ENCODE measurements at places on chromosomes 2 and 18. TPM values are rescaled to one million over a fixed set of nuclear protein-coding genes. Genes with fewer than 3 reads are reported as not detected.

Gene VWA3B
- total RNA-seq, result not detected

DNA sequence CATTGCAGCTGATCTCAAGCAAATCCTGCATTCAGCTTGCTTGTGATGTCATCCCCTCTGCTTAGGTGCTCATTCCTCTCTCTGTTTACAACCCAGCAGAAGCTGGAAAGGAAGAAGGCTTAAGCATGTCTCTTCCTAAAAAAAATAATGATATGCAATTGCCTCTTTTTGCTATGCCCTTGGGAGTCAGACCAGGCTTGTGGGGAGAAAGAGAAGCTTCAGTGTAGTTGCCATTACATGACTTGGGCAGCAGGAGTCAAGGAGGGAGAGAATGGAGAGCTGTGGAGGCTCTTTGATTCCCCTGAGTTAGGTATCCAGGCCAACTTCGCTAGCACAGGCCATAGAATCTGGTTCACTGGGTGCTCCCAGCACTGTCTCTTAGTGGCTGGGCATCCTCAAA is 101.1 kb downstream of the MAPK4 start:
- no peak for DNase-seq

DNA sequence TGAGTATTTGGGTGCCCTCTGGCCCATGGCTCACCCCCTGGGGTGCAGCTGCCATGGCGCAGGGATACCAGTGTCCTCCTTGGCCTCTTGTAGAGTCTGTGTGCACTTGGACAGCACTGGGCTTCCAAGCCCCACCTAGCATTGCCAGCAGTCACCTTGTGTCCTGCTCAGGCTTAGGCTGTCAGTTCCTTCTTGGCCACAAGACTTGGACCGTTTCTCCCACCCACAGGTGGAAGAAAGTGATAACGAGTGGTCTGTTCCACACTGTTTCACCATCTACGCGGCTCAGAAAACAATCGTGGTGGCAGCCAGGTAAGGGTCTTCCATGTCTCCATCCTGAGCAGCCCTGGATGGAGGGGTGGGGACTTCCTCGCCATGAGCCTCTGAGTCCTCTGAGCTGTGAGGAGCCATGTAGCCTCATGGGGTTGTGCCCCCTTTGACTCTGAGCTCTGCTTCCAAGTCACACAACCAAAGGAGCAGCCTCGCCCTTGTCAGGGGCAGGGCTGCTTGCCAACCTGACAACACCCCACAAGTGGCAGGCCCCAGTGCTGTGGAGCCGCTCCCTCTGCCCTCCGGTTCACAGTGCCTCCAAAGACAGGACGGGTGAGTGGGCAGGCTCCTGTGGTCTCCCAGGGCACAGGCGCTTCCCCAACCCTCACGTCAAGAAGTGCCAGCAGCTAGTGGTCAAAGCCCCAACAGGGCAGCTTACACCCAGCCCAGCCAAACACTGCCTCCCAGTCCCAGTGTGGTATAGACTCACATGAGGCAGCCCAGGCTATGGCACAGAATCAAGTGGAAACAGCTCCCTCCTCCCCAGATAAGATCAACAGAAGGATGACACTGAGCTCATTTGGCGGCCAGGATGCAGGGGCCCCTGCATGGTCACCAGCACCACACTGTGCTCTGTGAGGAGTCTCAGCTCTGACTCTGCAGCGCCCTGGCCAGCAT is 18.4 kb downstream of the STK25 start:
- DNase-seq, result peak; percentile 5

DNA sequence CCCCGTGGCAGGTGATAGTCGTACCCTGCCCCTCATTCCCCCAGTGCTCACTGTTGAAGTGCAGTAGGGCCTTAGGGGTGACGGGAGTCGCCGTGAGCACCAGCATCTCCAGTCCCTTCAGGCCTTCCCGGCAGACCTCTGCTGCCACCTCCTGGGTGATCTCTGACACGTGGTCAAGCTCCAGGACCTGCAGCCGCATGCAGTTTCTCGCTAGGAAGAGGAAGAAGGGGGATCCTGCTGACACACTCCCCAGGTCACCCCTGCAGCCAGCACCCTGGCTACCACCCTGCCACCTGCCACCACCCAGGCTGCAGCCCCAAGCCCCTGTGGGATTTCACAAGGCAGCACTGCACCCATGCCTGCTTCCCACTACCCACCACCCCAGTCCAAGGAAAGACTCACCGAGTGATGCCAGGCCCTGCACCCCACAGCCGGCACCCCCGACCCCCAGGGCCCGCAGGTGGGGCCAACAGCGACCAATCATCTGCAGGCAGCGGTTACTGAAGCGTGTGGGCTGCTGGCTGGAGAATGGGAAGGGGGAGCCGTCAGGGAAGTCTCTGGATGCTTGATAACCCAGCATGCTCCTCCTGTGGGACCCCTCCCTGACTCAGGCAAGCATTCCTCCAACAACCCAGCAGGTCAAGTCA is 23.8 kb downstream of the FBXO41 start:
- peak; percentile 49 for DNase-seq

GRCh38 chr18:25175558-25176517 is 176.1 kb downstream of the ZNF521 start:
- DNase-seq, result no peak

DNA sequence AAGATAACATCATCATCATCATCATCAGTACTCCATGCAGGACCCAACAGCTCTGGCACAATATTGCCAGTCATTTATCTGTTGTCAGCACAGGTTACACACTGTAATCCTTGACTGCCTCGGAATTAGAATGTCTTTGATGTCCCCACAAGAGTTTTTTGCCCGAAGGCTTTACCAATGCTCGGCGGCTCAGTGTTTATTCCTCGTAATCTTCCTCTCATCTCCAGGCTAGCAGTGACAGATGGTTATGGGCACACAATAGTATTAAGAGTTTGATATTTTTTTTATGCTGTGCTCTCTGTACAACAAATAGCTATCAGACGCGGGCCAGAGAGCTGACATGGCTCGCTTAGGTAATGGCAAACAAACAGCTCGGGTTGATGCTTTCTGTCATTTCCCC is 515.2 kb downstream of the ZEB2 start:
- DNase-seq, result no peak

Gene FBLN7
- 1.3 TPM for total RNA-seq

DNA sequence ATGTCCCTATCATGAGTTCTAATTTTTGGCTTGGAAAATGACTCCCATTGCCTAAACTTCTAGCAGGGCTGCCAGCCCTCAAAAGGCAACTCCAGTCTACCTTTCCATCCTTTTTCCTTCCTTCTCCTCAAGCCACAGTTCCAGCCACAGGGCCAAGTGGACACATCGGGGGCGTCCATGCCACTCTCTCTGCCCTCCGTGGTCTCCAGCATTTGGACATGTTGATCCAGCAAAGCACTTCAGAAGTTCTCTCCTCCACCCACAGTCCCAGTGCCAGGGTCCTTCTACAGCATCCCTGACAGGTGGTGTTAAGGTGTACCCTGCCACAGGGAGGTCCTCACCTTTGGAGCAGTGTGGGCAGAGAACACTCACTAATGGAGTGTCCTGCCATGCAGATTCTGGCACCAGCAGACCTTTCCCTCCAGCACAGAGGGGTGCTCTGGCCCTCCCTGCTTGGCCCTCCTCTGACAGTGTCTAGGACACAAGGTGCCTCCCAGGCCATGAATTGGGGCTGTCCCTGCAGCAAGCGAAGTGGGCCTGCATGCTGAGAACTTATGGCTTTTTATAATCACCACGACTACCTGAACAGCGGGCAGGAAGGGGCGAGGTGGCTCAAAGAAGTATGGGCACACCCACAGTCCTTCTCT is 1.6 kb upstream of the FABP1 start:
- DNase-seq, result no peak

- DNase-seq, result no peak
Measured at GRCh38 chr2:85063981-85064599, 69.1 kb upstream of the TCF7L1 start.

Gene CYB5A
- total RNA-seq, result 35.4 TPM

- peak; percentile 84 for DNase-seq
Measured at GRCh38 chr2:189336276-189336975, 104.8 kb upstream of the WDR75 start.

DNA sequence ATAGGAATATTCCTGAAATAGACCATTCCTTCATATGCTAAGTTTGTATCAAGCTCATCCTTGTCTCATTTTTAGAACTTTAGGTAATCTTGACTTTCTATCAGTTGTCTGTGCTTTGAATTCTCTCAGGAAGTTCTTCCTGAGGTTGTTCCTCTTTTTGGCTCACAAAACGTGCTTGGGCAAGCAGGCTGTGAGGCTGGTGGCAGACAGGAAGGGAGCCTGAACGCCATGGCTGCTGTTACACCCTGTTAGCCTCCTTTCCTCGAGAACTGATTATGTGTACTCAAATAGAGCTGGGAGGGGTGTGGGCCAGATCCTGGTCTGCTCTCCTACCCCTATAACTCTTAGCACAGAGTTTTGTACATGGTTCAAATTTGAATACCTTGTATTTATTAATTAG is 136.4 kb upstream of the CELF4 start:
- DNase-seq, result no peak

Gene TMEM178A
- 0.43 TPM for total RNA-seq

DNA sequence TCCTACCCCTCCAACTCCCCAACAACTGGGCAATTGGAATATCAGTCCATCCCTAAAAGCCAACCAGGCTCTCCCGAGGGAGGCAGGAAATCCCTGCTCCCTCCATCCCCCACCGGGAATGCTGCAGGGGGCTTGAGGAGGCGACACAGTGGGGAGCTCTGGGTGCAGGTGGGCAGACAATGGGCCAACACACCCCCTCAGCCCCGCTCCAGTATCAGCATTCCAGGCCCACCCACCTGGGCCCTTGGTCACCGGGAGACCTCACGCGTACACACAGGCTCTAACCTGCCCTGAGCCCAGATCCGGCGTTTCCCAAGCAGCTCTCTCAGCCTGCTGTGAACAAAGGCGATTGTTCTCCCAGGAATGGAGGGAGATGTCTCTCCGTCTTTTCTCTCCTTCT is 37.6 kb upstream of the FZD7 start:
- DNase-seq, result no peak

GRCh38 chr2:41949091-41949882 is 98.5 kb upstream of the PKDCC start:
- no peak for DNase-seq

GRCh38 chr2:54810246-54810645 is 86.8 kb downstream of the EML6 start:
- no peak for DNase-seq

Gene SLC38A11
- total RNA-seq, result not detected

Gene COPS8
- total RNA-seq, result 98.0 TPM

Gene KLHL30
- total RNA-seq, result 0.43 TPM

DNA sequence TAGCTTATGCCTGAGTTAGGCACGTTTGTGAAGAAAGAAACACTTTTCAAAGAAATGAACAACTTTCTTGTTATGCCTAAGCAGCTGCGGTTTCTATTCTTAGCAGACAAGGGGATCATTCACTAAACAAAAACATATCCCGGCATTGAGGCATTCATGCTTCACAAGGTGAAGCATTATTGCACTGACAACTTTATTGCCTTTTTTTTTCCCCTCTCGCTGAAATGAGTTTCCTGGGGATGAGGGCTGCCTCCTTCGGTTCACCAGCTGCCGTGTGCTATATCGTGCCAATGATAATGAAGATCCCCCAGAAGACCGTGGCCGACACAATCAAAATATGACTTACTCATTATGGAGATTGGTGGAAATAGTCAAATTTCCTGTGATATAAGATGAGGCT is 288.2 kb upstream of the ST6GAL2 start:
- no peak for DNase-seq

GRCh38 chr2:45836316-45836715 is 184.8 kb downstream of the PRKCE start:
- no peak for DNase-seq

DNA sequence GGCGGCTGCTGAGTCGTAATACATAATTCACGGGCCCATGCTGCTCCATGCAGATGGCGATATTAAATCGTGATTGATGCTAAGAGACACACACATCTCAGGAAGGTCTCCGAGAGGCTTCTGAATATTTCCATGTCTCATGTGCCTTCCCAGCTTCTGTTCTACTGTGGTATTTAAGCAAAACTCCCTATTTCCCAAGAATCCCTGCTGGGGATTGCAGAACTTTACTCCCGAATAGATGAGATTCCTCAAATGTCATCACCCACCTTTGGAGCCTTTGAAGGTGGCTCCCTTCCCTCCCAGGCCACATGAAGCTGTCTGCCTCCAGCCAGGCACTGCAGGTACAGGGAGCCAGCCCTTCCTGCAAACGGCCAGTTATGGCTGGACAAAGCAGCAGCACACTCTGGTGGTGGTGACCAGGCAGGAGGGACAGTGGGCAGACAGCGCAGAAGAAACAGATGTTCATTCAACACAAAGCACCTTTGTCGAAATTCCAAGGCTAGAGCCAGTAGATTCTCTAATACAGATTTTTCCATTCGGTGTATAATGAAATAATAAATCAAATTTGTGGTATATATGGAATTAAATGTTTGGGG is 14.1 kb downstream of the NRP2 start:
- peak; percentile 58 for DNase-seq

Gene LHCGR
- total RNA-seq, result under 0.01 TPM

Gene DTNA
- total RNA-seq, result 6.8 TPM

DNA sequence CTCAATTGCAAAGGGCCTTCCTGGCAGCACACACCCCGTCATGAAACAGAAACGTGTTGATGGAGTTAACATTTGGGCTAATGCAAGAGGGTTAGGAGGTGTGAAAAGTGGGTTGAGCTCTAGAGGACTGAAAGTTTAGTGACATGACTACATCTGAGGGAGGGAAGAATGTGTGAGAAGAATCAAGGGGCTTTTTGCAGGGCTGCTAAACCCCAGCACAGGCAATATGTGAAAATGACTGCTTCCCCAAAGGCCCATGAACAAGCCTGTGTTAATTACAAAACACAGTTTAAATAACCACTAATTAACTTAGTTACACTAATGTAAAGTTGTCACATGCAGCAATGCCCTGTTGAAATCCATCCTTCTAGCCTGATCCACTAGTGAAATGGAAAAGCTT is 63.4 kb upstream of the PEX13 start:
- no peak for DNase-seq

DNA sequence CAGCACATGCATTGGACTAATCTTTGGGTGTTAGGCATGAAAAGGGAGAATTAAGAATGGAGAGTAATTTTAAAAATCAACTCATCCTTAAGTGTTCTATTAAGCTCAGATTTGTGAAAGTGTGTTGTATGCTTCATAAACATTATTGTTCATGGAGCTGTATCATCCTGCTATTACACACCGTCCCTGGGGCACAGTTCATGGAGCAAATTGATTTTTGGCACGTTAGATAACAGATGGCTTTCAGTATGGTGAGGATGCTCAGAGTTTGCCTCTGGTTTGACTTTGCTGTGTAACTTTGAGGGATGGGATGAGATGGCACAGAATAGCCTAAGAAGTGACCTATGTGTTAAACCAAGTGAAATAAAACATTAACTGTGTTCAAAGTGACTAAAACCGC is 97.1 kb downstream of the MGAT5 start:
- DNase-seq, result no peak

Gene SMAD2
- total RNA-seq, result 33.2 TPM
